NCI-H187 (cell line): ENCODE measurements at places on chromosomes 11 and 22.

- no peak for DNase-seq
These were observed 825 bp downstream of the FBXO3 start for GRCh38 chr11:33773404-33773986.

DNA sequence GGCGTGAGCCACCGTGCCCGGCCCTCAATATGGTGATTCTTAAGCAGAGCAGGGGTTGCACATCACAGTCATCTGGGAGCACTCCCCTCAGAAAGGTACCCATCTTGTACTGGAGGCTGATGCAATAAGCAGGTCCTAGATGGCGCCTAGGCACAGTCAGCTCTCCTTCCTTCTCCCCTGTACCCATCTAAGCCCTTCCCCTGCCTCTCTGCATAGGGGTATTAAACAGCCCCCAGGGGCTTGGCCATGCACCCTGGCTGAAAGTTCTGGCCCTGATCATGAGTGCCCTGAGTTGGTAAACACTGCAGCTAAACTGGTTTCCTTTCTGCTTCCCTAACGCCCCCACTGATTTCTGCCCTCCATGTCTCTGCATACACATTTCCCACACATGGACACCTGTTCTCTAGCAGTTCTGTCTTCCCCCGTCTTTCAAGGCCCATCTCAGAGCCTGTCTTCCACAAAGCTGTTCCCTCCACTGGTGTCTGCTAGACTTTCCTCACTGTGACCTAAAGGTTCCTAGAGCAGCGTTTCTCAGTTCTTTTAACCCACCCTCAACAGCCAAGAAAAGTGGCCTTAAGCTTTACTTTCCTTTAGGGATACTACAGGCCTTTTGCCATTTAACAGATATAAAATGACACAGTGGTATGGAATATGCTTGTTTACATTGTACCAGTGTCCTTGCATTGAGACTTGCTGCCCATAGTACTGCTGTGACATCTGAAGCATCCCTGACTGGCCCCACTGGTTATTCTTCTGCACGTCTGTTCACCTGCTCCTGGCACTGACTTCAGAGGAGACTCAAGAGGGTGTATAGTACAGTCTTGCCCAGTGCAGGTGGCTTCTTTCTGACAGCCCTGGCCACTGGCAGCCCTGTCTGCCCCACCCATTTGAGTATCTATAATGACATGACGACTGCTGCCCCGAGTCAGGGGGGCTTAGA is 15.6 kb downstream of the UBE2L3 start:
- DNase-seq: no peak

DNA sequence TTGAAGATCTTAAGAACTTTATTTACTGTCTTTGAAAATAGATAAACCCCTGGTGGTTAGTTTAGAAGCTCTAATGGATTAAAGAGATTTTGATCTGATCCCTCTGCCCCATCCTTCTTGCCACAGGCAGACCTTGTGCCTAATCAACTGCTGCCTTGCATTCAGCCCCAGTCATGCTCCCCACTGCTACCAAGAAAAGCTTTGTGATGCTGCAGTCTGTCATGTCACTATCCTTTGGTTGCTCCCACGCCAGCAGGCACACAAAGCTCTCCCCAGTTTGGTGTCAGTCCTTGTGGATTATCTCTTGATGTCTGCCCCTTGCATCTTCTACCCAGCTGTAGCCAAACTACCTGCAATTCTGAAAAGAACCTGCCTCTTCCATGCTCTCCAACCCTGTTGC is 112.2 kb downstream of the MTNR1B start:
- no peak for DNase-seq

DNA sequence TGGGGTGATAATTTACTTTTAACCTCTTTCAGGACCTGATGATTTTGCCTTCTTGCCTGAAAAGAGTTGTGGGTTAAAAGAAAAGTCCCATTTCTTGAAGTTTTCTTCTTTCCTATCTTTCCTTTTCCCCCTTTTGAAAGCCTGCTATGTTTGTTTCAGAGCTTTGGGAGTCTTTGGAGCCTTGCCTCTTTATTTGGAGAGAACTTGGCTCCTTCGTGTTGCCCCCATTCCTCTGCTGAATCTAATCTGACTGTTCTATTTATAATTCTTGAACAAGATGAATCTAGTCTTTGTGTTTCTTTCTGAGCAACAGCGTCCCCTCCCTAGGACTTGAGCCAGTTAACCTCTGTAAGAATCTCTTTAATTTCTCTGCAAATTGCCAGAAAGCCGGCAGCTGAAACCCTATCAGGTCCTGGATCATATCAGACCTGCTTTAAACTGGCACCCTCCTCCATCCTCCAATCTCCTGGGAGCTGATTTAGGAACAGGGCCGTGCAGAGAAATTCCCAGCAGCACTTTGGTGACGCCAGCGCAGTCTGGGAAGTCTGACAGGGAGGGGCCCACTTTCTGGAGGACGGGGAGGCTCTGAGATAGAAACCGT is 289.1 kb upstream of the SORL1-AS1 start:
- no peak for DNase-seq

DNA sequence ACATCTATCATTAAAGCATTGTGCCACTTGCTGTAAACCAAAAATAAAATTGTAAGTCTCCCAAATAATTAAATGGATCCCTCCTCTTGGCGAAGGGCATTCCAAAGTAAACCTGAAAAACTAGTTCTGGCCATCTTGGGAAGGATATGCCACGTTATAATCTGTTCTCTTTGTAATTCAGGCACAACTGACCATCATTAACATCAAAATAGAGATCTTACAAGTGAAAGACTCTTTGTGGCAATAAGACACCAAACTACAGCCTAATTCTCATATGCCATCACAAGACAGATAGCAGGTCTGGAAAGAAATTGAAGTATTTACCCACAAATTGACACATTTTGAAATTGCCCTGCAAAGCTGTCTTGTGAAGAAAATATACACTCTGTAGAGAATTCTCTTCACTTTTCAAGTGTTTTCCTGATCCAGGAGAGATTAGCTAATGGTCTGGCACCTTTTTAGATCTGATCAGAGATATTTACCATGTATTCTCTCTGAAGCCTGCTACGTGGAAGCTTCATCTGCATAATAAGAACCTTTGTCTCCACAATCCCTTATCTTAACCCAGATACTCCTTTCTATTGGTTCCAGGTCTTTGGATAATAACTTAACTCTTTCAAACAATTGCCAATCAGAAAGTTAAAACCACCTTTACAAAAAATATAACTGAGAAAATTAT is 630.4 kb upstream of the CCDC179 start:
- DNase-seq: no peak

- no peak for DNase-seq
These were observed 28.2 kb downstream of the A4GALT start for GRCh38 chr22:42692239-42693054.

DNA sequence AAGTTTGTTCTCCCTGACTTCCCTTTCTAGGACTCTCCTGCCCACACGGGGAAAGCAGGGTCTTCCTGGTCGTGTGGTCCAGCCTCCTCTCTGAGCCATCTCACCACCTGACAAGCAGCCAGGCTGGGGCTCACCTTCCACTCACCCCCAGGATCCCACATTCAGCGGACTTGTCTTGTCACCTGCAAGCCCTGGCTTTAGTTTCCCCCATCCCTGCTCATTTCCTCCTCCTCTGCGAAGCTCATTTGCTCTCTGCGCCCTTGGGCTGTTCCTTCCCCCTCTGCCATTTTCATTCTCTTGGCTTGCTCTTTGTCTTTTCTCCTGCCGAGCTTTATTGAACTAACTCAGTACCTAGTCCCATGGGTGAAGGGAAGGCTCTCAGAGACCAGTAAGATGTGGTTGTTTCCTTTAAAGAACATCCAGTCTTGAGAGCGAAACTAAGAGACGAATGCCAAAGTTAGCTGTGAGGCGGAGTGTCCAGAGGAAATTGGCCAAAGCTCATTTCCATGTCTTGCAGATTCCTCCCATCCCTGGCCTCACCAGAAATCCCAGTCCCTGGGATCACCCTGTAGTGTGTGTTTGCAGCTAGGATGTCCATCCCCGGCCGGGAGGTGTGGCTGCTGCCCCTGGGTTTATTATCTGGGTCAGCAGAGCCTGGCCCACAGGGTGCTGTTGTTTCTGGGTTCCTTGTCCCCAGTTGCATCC is 2.0 kb downstream of the ST14 start:
- DNase-seq: no peak

DNA sequence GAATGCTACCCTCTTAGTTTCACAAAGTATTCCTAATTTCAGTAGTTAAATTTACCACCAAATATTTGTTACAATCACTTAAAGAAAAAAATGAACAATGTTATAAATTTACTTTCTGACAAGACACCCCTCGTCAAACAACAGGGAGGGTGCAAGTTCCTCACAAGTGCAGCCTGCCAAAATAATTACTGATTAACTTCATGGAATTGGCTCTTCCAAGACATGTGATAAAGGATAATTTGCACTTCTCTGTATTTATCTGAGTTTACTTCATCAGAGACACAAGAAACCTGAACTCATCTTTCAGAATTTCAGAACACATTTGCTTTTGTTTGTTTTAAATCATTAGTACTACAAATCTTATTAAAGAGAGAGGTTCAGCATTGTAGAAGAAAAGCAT is 66.5 kb downstream of the LARGE2 start:
- no peak for DNase-seq

DNA sequence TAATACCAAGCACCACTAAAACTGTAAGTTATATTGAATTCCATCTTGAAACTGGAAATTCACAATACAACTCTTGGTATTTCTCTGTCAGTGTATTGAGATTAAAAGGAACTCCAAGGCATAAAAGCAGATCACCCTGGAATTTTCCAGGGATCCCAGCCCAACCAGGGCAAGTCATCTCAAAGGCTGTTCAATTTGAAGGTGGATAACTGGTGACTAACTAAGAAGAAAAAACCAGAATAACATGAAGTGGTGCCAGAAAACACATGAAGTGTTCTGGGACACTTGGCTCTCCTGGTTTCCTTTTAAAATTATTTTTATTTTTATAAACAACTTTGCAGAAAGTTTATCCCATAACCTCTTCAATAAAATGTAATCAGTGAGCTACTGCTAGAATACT is 7.8 kb upstream of the BMAL1 start:
- no peak for DNase-seq

GRCh38 chr22:38295863-38296262 is 21.4 kb downstream of the CSNK1E start:
- DNase-seq: no peak

GRCh38 chr11:56700242-56700913 is 1.5 kb downstream of the OR9G1 start:
- DNase-seq: no peak

DNA sequence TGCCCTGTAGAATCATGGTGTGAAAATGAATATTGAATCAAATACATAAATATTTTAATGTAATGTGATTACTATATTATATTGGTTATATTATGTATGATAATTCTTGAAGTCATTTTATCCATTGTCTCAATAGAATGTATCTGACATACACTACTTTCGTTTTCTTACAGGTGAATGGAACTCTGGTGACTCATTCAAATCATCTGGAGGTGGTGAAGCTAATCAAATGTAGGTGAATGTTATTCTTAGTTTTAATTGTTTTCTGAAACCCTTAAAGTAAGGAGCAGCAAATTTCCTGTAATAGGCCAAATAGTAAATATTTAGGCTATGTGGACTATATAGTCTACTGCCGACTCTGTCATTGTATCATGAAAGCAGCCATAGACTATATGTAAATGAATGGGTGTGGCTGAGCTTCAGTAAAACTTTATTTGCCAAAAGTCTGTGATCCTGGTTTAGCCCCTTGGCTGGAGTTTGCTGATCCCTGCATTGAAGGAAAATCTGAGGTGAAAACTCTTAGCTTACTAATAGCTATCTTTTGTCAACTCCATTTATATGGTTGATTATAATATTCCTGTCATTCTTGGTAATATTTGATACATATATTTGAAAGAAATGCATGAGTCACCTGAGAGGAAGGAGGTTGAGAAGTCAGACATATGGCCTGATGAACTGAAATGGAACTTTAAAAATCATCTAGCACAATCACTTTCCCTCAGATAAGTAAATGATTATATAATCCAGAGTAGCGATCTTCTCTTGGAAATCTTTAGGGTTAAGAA is 87.2 kb upstream of the GRIK4 start:
- DNase-seq: no peak

DNA sequence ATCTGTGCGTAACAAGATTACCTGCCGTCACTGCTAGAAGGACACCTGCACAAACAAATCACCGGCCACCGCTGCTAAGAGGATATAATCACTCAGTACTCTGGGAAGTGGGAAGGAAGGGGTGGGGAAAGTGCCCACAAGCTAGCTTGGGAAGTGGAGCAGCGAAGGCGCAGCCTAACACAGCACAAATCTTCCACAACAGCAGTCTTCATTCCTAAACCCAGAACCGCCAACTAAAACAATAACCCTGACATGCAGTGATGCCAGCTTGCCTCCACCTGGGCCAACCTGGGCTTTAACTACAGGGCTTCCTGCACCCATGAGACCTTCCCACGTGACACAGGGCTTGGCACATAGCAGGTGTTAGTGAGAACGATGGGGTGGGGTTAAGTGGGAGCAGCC is 5.1 kb downstream of the DGCR2 start:
- DNase-seq: peak; percentile 74

DNA sequence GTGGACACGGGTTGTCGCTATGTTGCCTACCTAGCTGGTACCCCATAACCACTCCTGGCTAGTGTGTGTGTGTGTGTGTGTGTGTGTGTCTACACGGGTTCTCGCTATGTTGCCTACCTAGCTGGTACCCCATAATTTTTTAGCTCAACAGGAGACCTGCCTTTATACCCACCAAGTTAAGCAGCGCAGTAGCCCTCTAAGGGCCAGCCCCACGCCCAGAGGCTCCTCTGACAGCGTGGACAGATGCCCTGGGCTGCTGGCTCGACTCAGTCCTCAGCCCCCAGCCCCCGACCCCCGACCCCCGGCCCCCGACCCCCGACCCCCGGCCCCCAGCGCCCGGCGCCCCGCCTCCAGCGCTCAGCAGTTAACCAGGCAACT is 351 bp upstream of the AKIP1 start:
- DNase-seq: no peak

- DNase-seq: no peak
These were observed 48.7 kb upstream of the USP47 start for GRCh38 chr11:11793073-11793472.

- DNase-seq: no peak
These were observed 11.8 kb upstream of the PLAAT2 start for GRCh38 chr11:63574856-63575602.

GRCh38 chr11:112634551-112634950 is 326.7 kb upstream of the NCAM1 start:
- no peak for DNase-seq

DNA sequence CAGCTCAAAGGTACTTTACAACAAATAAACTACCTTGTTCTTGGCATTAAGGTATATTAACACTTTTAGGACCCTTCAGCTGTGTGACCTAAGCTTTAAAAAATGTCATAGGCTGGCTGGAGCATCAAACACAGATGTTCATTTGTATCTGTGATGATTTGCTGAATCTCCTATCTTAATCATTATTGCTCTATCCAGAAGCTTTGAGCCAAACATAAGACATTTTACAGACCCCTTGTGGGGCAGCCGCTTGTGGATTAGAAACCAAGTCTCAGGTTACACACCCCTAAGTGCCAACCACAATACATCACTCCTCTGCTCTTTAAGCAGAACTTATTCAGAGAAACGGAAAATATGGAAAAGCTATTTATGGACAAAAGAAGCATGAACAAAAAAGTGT is 394.2 kb upstream of the CCDC90B start:
- DNase-seq: peak; percentile 63
